ENCODE measurements at places on chromosomes 1 and 21.

GRCh38 chr1:180343921-180344769 lies 114.1 kb downstream of the LHX4 start:
- DNase-seq = no peak

DNA sequence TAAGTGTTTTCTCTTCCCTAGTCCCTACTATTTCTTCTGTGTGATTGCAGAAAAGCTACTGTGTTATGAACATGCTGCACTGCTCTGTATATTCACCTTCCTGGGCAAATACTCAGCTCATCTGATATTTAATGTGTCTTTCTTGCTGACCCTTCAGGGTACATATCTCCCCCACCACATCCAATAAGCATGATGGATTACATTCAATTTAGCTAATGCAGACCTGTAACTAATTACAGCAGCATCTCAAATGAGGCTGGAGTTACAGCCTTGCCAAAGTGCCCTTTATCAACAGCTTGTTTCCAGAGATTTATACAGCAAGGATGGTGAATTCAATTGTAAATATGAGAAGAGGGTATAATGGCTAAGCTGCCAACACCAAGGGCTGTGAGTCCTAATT lies 144.0 kb downstream of the KCNH1 start:
- DNase-seq = no peak

GRCh38 chr1:230626232-230626631 lies 16.0 kb upstream of the COG2 start:
- no peak for DNase-seq

GRCh38 chr1:154944401-154945159 lies 8.1 kb upstream of the PMVK start:
- DNase-seq = no peak

GRCh38 chr1:18282851-18283600 lies 175.4 kb downstream of the IGSF21 start:
- no peak for DNase-seq
